Activated CD4-positive, CD25-positive, alpha-beta regulatory T cell treated with anti-CD3 and anti-CD28 coated beads, Interleukin-2, amount 50 U/mL, for 24 hours (primary cell): ENCODE measurements at places on chromosomes 4 and X.
A peak's percentile ranks its signal among the peaks of the same experiment; 100 is the strongest.

- ATAC-seq = no peak
Measured at GRCh38 chr4:98468709-98469108, 189.7 kb downstream of the TSPAN5 start.

- no peak for ATAC-seq
Measured at GRCh38 chr4:147587041-147587440, 30.2 kb upstream of the TMEM184C start.

GRCh38 chrX:72101597-72102037 is 30.1 kb downstream of the RTL5 start:
- ATAC-seq = no peak

DNA sequence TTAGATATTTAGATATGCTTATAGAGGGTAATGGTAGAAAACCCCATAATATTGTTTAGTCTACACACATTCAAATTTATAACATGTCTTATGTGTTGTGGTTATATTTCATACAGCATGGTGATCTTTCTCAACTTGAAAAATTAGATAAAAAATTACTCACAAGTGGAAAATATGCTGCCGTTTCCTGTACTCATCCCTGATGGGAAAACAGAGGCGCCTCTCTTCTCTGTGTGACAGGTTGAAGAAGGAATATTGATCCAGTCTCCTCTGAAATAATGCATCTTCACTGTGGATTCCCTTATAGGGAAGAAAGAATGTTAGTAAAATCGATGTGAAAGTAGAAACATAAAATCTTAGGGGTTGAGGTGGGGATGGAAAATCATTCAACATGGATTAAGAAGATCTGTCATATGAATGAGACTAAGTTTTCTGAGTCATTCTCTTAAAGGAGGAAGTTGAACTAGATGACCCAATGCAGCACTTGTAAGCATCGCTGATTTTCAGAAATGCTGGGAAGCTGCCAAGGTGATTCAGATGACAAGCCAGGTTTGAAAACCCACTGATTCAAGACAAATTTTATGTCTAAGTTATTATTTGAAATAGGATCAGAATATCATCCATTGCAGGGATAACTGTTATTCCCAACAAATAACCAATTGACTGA is 70.7 kb downstream of the ANKRD50 start:
- ATAC-seq = no peak

- ATAC-seq = no peak
Measured at GRCh38 chr4:149886786-149887490, 71.3 kb upstream of the IQCM start.

DNA sequence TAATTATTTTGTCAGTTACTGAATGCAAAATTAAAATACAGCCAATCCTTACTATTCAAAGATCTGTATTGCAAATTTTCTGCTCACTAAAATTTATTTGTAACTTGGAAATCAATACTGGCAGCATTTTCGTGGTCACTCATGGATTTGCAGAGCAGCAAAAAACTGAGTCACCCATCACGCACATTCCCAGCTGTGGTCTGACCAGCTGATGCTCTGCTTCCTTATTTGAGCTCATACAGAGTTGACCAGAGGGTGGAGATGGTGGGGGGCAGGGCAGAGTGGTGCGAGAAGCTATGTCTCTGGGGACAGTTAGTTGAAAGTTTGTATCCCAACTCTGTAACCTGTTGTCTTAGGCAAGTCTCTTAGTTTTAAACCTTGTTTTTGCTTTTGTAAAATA is 214.8 kb downstream of the SPCS3 start:
- ATAC-seq = no peak

DNA sequence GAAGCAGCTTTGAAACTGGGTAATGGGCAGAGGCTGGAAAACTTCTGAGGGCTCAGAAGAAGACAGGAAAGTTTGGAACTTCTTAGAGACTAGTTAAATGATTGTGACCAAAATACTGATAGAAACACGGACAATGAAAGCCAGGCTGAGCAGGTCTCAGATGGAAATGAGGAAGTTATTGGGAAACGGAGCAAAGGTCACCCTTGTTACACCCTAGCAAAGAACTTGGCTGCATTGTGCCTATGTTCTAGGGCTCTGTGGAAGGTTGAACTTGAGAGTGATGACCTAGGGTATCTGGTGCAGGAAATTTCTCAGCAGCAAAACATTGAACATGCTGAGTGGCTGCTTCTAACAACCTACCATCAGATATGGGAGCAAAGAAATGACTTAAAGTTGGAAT is 50.8 kb upstream of the FBXW7 start:
- ATAC-seq = no peak

- no peak for ATAC-seq
Measured at GRCh38 chr4:76982638-76983584, 33.4 kb downstream of the SEPTIN11 start.

DNA sequence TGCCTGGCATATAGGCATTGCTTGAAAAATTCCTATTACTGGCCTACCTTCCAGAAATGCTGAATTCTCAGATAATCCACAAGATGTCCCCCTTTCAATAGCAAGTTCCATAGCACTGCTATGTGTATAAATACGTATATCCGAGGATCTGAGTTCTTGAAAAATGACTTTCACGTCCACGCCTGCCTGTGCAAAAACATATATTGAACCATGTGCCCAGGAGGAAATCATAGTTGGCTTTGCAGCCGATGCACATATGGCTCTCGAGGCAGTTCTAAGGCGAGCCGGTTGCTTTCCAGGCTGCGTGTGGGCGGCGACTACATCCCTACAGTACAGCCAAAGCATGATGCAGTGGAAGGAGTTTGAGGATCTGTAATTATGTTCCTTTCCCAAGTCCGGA is 55.4 kb upstream of the ESX1 start:
- no peak for ATAC-seq

GRCh38 chr4:122652379-122652778 is 31.5 kb upstream of the IL21 start:
- no peak for ATAC-seq

- no peak for ATAC-seq
Measured at GRCh38 chr4:118120120-118120760, 86.0 kb downstream of the NDST3 start.

GRCh38 chr4:105248613-105249012 is 101.9 kb downstream of the TET2 start:
- no peak for ATAC-seq

DNA sequence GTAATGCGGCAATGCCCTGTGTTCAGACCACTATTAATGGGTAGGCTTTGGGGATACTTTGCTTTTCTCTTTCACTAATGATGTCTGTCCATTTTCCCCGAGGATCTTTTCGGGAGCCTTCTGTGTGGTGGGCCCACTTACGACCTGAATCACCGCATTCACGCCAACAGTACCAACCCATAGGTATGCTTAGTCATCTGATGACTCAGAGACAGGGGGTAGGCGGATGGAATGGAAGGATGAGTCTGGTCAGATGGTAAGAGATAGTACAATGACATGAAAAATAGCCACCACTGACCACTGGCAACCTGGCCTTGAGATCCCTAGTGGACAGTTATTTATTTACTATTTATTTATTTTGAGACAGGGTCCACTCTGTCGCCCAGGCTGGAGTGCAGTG is 76.0 kb upstream of the DHRSX start:
- ATAC-seq = no peak

DNA sequence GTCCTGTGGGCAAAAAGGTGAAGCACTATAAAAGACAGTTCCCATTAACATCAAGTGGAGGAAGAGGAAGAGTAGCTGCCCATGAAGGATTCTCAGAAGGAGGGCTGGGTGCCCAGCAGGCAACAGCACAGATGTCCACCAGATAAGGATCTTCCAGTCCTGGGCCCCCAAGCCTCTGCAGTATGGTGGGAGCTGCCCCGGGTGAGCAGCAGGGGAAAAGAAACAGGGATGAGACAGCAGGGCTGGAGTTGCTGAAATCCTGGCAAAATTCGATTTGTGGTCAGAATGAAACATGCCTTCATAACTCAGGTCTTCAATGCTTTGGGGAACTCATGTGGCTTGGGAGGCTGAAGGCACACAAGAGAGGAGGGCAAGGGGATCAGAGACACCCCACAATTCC is 94.6 kb downstream of the RASL11B start:
- ATAC-seq = no peak

DNA sequence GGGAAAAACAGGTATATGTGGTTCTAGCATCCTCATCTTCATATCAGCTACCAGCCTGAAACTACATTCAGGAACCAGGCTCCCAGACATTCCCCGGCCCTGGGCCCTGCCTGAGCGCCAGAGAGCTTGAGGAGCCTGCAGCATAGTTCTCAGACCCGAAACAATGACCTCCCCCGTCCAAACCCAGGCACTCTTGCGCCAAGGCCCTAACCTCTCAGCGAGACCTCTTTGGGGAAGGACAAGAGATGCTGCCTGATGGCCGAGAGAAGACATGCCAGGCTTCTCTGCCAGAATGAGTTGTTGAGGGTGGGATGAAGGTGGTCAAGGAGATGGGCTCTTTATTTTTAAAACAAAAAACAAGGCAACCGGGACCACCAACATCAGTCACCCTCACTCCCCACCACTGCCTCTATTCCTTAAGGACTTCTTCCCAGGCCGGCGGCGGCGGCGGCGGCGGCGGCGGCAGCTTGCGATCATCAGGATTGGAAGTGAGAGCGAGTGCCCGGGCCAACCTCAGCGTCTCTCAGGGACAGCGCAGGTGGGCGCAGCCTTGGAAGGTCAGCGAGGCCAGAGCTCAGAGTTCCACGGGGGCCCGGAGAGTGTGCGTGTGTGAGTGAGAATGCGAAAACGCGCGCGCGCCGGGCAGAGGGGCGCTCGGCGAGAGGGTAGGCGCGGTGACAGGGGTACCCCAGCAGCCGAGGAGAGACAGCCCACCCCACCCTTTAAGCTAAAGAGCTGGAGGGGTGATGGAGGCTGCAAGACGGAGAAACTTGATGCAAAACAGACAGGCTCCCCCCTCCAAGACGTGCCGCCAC is 601 bp downstream of the INPP4B start:
- ATAC-seq = no peak

DNA sequence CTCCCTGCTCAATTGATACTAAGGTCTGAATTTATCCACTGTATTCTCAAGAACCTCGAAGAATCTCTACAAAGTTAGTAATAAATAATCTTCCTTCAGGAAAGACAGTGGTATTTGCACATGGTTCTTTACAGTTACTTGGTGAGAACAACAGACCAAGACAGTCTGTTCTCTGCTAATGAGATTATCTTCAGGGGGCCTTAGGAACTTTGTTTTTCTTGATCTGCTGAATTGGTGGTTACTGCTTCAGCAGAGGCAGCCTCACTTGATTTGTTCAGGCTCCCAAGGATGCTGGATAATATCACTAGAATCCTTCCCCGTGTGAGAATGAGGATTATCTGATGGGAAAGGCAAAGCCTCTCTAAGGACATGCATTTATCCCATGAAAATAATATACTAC is 64.8 kb downstream of the CBR4 start:
- ATAC-seq = no peak

- peak; percentile 64 for ATAC-seq
Measured at GRCh38 chrX:46967547-46967946, 55.3 kb downstream of the JADE3 start.

DNA sequence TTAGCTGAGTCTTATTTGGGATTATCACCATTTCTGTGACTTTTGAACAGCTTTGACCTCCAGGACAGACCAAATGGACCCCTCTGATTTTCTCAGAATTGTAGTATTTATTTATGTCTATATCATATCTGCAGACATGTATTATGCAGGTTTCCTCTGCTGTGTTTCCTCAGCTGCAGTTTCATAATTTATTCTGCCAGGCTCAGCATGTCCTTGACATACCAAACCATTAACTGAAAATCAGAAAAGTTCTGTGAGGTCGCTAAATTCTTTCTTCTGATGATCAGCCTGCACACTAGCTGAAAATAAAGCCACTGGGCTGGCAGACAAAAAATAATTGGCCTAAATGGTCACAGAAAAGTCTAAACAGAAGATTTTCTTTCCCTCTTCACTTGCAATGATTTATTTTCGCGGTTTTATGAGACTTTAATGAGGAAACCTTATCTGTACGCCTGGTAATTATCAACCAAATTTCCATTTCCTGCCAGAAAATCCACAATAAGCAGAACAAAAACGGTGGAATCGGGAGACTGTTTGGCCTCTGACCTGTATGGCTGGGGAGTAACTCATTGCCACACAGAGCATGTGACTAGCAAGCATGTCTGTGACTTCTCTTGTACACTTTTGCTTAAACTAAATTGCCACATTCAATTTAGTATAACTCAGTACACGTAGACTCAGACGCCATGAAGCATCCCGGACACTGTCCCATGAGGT is 150.9 kb downstream of the ENPP6 start:
- no peak for ATAC-seq

DNA sequence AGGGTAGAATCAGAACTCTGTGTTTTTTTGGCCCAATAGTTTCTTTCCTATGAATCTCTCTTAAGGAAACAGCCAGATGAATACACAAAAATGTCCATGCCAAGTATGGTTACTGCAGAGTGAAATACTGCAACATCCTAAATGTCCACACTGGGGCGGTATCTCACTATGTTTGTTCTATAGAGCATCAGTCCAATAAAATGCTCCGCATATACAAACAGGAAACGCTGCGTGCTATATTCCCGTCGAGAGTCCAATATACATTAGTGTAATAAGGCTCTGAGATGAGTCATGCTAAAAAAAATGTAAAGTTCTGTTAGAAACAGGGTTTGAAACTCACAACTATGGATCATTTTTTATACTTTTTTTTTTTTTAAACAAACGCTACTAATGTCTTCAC is 72.9 kb upstream of the ENOX2 start:
- ATAC-seq = no peak

DNA sequence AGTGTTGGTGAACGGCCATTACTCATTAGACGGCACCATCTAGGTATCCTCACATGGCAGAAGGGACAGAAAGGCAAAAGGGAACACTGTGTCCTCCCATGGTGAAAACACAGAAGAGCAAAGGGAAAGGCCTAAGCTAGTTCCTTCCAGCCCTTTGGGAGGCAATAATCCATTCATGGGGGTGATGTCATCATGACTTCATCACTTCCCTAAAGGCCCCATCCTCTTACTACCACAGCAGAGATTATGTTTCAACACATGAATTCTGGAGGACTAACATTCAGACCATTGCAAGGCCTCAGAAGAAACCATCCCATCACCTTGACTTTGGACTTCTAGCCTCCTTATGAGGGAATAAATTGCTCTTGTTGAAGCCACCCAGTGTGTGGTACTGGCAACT is 238.2 kb downstream of the MGST2 start:
- ATAC-seq = no peak

- no peak for ATAC-seq
Measured at GRCh38 chrX:148713981-148714380, 213.6 kb downstream of the AFF2 start.

GRCh38 chr4:159389756-159390155 is 286.9 kb downstream of the RAPGEF2 start:
- no peak for ATAC-seq

DNA sequence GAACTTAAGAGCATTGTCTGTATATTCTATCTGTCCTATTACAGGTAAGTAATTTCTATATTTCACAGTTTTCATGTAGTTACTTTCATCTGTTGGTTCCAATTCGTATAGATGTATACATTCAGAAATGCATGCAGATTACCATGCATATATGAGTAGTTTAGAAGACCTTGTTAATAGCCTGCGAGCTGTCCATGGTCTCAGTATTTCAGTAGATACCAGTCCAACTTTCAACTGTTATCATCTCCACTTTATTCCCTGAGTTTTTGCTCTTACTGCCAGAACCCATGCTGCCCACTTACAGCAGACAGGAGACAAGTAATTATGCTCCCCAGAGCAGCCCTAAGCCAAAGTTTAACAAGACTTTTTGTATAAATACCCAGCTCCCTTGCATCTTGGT is 37.7 kb downstream of the VEGFC start:
- ATAC-seq = no peak

- no peak for ATAC-seq
Measured at GRCh38 chr4:7693237-7693608, 246.4 kb downstream of the AFAP1 start.

- no peak for ATAC-seq
Measured at GRCh38 chr4:18869166-18869565, 847.6 kb upstream of the LCORL start.

GRCh38 chr4:13601048-13601447 is 26.5 kb downstream of the BOD1L1 start:
- no peak for ATAC-seq
